Activated CD4-positive, alpha-beta T cell treated with anti-CD3 and anti-CD28 coated beads, Interleukin-2, amount 50 U/mL, for 1 hour (primary cell): ENCODE measurements at places on chromosomes 5 and 9.

- no peak for DNase-seq
These were observed 411.8 kb upstream of the CDH6 start for GRCh38 chr5:30781643-30782042.

DNA sequence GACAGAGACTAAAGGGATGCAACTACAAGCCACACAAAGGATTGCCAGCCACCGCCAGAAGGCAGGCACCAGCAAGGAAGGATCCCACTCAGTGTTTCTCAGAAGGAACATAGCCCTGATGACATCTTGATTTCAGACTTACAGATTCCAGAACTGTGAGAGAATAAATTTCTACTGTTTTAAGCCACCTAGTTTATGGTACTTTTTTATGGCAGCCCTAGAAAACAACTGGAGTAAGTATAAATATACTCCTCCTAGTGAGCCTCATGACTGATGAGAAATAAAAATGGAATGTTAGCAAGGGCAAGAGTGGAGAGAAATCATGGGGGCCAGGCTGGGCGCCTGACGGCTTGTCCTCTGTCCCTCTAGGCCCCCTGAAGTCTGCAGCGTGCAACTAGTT, 307.3 kb downstream of the PIK3R1 start:
- no peak for DNase-seq

GRCh38 chr5:77643654-77644370, 5.3 kb upstream of the OTP start:
- no peak for DNase-seq

DNA sequence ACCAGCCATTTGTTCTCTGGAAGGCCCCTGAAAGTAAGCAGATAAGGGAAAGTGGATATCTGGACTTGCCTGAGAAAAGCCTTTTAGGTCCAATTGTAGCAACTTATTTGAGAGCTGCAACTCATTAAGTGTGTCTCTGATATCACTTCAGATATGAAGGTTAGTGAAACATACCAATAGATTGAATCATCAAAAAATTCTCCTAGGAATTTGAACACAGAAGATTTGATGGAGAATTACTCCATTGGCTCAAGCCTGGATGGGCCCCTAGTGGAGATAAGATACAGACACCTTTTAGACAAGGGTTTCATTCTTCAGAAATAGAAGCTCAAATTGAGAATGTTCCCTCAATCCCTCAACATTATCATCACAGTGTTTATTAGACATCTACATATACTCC, 356.7 kb downstream of the NDUFS4 start:
- no peak for DNase-seq

DNA sequence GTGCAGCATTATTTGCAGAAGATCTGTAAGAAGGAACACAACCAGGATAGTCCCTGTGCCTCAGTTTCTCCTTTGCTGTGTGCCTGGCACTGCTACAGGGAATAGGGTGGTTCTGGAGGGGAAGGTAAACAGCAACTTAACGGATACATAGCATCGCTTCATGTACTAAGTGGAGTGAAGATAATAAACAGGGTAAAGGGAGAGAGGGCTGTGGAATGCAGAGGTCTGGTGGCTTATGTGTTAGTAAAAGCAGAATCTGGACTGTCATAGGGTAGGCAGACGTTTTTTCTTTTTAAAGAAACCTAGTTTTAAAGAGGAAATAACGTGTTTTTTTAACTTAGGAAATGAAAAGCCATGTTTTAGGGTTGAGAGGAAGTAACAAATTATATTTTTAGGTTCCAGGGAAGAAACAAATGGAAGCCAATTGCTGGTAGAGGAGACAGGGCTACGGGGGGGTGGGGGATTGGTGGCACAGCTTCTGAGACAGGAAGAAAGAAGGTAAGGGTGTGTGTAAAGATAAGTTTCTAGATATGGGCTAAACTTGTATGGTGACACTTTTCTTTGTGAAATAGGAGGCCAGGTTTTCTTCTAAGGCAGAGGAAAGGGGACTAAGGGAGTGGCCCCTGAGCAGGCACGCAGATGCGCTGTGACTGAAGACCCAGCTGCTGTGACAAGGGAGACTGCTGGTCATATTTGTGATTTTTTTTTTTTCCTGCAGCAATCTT, 1.3 kb downstream of the GNG10 start:
- peak; percentile 12 for DNase-seq

DNA sequence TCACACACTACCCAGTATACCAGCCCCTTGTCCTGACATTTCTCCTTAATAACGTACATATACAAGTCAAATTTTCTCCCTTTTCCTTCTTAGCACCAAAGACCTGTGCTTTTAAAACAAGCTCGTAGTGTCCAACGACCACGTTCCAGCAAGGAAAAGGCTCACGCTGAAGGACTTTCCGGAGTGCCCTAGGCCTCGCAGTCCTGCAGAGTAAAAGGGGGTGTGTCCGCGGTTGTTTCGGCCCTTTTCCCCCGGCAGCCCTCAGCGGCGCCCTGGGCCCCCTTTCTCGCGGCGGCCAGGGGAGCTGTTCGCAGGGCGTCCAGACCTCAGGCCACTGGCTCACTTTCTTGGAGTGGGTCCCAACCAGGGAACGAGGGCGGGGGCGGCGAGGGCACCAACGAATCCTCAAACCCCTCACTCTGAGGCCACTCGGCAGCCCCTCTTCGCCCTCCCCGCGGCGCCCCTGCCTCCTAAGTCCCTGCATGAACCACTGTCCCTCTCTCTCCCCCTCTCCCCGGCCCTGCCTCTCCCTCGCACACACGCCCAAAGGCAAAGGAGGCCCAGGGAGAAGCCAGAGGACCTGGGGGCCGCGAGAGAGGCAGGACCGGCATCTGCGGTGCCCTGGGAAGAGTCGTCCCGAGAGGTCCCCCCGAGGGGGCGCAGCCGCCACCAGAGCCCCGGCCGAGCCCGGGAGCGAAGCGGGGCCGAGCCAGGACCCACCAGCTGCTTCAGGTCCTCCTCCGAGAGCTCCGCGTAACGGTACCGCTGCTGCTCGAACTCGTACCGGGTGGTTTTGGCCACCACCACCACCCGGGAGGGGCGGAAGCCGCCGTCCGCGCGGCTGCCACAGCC, 720 bp downstream of the NADK2 start:
- peak; percentile 3 for DNase-seq

GRCh38 chr9:82989929-82990328, 73.0 kb downstream of the RASEF start:
- DNase-seq, result no peak

DNA sequence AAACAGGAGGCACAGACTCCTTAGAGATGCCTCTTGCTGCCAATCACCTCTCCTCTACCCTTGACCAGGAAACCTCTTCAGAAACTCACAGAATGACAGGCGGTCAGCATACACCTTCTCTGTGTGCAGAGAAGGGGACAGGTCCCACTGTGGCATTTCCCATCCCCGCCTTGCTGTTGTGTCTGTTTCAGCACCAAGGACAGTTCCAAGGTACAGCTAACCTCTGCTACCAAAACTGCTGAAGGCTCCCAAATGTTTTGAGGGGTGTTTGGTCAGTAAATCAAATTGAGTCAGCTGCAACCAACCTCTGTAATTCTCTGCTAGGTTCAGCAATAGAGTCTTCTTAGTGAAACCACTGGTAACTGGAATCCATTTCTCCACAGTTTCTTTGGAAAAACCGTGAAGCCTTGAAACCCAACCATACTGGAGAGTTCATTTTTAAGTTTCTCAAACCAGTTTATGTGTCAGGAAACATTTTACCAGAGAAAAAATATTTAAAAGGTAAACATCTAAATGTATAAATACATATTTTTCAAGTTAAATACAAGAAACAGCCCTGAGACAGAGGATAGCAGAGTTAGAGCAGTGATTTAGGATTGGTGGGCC, 122.0 kb downstream of the DRD1 start:
- no peak for DNase-seq

DNA sequence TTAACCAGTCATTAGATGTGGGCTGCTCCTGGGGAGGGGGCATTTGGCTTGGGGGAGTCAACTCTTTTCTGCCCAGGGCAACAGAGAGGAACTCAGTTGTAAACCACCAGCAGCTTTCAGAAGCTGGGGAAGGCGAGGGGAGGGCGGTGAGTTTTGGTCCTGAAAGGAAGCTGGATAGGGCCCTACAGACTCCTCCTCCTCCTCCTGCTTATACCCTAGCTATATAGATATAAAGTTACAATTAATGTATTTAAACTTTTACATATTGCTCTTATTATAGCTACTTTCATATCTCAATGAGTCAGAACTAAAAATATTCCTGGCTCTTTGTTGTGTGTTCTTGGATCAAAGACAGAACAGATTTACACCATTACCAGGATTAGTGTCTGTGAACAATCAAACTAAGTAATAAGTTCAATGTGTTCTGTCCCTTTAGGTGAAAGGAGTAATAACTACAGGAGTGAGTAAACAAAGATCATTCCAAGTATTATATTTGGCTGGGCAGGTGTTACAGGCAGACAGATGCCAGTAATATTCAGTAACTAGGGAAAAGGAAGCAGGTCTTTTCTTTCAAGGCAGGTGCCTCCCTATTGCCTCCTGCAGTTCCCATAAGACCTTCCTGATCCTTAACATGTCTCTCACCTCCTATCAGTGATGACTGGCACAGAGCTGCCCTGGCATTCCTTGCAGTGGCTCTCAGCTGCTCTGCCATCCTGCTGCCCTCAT, 20.5 kb upstream of the VPS13A start:
- no peak for DNase-seq

GRCh38 chr5:167219298-167219697, 1072.1 kb upstream of the WWC1 start:
- no peak for DNase-seq
